AG04450 (cell line): ENCODE measurements at places on chromosomes 5 and 9. TPM values are rescaled to one million over a fixed set of nuclear protein-coding genes. Genes with fewer than 3 reads are reported as not detected.

The PRR16 gene
- polyA plus RNA-seq, result 26.8 and 27.2 TPM in 2 replicates

The ARID3C gene
- polyA plus RNA-seq, result not detected in 2 replicates

The FAM221B gene
- polyA plus RNA-seq, result not detected in 2 replicates

DNA sequence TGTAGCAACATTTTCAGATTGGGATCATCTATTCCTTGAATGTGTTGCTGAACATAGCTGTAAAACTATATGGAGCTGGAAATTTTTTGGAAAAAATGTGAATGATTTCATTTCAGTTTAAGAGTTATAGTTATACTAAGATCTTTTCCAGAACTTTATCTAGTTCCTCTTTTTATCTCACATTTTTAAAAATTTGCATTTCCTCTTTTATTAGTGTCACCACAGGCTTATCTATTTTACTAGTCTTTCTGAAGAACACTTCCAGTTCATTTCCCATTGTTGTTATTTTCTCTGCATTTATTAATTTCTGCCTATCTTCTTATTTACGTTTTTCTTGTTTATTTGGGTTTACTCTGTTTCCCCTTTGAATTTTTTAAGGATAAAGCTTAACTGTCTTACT, 46.0 kb upstream of the FSTL4 start:
- no peak for DNase-seq
